ENCODE measurements at places on chromosomes 12 and 14.

GRCh38 chr12:24222968-24223367 is 273.5 kb upstream of the SOX5 start:
- no peak for DNase-seq

GRCh38 chr14:101379842-101380241 is 181.5 kb upstream of the DIO3 start:
- no peak for DNase-seq

DNA sequence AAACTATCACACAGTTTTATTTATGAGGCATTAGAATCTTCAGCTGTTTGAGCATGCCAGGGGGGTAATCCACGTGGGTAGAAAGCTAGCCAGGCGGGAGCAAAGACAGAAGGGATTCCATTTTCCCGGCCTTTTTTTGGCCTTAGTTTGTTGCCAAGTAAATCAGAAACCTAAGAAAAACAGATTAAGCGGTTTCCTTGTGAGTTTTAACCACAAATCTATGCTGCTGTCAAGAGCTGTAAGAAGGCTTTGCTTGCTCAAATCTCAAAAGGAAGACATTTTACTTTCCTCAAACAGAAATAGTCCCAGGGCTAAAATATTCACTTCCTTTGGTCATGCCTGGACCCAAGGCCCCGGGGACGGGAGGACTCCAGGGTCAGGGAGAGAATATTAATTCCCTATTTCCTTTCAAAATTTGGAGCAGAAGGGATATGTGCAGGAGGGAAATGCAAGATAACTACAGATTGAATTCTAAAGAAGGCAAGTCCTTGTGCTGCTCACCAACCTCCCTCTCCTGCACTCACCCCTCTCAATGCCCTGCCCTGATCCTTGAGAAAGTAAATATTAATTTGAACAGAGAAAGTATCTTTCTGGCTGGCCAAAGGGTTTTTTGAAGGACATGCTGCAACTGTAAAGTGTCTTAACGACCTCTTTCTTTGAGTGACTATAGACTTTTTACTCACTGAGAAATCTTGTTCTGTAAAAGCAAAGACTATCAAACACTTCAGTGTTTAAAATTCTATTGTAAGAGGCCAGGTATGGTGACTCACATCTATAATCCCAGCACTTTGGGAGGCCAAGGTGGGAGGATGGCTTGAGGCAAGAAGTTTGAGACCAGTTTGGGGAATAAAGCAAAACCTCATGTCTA is 75.7 kb downstream of the HSD17B6 start:
- no peak for DNase-seq

DNA sequence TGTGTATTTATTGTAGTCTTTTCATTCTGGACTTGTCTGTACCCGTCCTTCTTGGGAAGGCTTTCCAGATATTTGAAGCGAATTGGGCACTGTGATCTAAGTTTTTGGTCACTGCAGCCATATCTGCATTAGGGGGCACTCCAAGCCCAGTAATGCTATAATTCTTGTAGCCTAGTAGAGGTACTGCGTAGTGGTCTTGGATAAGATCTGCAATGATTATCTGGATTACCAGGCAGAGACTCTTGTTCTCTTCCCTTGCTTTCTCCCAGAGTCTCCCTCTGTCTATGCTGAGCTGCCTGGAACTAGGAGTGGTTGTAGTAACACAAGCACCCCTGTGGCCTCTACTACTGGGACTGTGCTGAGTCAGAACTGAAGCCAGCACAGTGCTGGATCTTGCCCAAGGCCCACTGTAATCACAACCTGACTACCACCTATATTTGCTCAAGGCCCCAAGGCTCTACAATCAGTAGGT is 30.0 kb downstream of the SLC38A2 start:
- peak; percentile 4 for DNase-seq

DNA sequence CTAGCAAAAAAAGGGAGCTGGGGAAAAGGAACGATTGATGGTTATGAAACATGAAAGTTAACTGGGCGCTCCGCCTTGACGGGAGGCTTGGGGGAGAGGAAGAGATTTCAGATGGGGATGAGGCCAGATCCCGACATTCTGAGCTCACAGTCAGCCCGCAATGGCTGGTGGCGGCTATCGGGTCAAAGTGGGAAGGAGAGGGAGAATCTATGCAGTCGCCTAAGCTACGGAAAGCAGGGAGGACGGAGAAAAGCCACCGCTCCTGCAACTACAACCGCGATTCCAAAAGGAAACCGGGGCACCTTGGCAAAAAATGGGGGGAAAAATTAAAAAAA is 502 bp downstream of the MPHOSPH9 start:
- no peak for DNase-seq

DNA sequence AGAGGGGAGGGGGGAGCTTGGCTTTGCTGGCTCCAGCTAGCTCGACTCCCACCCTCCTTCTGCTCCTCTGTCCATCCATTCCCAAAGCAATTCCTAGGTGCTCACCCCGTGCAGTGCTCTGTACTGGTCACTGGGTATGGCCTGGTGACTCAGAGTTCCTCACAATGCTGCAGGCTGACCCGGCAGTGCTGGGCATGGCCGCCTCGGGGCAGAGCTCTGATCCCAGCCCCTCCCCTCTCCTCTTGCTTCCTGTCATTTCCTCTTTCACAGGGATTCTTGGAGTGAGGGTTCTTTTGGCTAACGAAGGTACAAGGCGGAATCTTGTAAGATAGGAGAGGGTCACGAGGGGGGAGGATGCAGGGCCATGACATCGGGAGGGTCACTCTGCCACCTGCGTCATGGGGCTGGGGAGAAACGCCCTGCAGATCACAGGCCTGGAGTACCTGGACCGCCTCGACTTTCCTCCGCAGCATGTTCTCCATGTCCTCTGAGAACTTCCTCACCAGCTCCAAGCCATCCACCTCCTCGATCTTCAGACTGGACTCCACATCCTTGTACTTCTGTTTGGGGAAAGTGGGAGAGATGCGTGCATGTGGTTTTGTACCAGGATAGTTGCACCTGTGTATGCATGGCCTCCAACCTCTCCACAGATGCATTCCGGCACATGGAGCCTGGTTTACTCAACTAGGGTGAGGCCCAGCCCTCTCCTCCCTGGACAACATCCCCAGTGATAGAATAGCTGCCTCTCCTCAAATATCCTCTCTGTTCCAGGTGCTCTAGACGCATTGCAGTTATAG is 5.7 kb downstream of the CACNA2D4 start:
- DNase-seq: no peak

DNA sequence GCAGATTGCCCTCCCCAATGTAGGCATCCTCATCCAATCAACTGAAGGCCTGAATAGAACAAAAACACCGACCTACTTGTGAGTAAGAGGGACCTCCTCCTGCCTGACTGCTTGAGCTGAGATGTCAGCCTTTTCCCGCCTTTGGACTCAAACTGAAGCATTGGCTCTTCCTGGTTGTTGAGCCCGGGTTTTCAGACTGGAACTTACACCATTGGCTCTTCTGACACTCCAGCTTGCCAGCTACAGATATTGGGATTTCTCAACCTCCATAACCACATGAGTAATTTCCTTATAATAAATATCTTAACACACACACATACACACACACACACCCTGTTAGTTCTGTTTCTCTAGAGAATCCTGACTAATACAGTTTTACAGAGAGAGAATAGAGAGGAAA is 173.4 kb upstream of the NTF3 start:
- DNase-seq: no peak

GRCh38 chr12:47422611-47423010 is 283.2 kb downstream of the RPAP3 start:
- DNase-seq: no peak

- DNase-seq: no peak
These were observed 2.4 kb downstream of the SLC35F4 start for GRCh38 chr14:57863471-57863870.

GRCh38 chr14:79704041-79704807 is 507.1 kb downstream of the DIO2 start:
- DNase-seq: no peak

GRCh38 chr12:65022421-65022820 is 98.7 kb downstream of the WIF1 start:
- no peak for DNase-seq

DNA sequence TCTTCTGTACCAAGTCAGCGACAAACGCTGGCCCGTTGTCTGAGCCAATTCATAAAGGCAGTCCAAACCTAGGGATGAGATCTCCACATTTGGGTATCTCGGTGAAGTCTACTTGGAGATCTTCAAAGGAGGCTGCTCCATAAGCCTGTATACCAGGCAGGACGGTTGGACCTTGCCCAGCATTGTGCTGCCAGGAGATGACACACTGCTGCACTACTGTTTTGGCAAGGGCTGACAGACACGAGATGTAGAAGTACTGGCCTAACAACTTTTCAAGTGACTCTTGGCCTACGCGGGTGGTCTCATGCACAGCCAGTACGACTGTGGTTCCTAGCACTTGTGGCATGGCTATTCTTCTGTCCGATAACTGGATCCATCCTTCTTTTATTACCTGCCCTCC is 135.3 kb downstream of the SLC38A6 start:
- DNase-seq: no peak

GRCh38 chr12:123354600-123354999 is 10.0 kb downstream of the SBNO1 start:
- no peak for DNase-seq

DNA sequence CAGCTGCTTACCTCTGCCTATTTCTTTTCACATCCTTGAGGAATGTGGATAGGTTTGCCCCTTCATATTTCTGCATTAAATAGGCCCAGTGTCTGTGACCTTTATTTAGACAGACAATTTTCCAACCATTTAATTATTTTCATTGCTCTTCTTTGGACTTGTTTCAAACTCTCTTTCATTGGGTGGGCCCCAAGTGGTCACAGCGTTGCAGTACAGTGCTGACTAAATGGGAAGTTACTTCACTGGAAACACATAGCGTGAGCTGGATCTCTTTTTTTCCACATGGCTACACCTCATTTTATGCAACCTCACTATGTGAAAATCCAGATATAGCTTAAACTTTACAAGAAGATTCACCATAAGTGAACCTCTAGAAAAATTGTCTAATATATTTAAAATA is 438.9 kb downstream of the ADAMTS20 start:
- DNase-seq: no peak

GRCh38 chr12:95972832-95973456 is 23.2 kb downstream of the HAL start:
- no peak for DNase-seq

DNA sequence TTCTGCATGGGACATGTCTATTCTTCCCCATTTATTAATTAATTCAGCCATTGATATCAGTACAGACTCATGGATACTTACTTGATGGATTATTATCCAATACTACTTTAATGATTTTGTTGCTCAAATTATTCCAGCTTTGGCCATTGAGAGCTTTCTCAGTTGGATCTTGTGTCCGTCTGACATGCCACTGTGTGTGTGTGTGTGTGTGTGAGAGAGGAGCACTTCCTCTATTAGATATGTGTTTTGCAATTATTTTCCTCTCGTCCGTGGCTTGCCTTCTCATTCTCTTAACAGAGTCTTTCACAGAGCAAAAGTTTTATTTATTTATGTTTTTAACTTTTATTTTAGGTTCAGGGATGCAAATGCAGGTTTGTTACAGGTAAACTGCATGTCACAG is 194.2 kb downstream of the ADGRD1 start:
- no peak for DNase-seq

DNA sequence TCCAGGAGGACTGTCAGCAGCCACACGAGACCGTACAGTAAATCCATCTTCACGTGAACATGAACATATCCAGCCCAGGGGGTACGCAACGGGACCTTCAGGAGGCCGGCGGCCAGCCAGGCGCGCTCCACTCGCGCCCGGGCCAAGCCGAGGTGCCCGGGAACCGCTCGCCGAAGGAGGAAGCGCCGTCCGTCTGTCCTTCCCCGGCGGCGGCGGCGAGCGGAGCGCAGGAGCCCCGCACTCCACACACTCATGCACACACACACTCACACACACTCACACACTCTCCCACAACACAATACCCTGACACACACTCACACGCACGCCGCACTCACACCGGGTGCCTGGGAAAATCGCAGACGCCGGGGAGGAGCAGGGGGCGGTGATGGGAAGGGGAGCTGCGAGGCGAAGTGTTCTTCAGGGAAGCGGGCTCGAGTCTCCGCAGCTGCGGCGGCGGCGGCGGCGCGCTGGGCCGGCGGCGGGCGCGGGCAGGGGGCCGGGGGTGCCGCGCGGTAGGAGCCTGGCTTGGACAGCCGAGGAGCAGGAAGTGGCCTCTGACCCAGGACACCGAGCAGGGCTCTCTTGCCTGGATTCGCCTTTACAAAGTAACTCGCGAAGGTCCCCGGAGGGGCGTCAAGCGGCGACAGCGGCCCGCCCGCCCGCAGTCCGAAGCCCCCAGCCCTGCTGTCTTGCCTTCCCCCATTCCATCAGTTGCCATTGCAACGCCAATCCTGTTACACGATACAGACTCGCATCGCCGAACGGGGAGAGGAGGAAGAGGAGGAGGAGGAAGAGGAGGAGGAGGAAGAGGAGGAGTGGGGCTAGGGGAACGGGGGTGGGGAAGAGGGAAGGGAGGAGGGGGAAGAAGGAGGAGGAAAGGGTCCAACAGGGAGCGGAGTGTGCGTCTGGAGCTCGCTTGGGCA is 601 bp downstream of the MDGA2 start:
- no peak for DNase-seq

DNA sequence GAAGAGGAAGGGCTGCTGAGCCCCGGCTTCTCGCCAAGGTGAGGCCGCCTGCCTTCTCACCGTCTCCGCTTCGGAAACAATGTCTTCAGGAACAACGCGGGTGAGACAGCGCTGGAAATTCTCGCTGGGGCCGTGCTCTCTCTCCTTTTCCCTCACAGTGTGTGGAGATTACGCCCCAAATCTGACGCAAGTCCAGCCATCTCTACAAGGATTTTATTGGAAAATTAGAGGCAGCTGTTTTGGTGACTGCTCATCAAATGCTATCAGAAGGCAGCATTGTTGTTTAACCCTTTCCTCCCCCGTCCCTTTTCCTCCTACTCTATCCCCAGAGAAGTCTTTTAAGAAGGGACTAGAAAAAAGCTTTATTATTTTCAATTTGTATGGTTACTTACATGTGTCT is 53.5 kb downstream of the PIWIL1 start:
- no peak for DNase-seq

DNA sequence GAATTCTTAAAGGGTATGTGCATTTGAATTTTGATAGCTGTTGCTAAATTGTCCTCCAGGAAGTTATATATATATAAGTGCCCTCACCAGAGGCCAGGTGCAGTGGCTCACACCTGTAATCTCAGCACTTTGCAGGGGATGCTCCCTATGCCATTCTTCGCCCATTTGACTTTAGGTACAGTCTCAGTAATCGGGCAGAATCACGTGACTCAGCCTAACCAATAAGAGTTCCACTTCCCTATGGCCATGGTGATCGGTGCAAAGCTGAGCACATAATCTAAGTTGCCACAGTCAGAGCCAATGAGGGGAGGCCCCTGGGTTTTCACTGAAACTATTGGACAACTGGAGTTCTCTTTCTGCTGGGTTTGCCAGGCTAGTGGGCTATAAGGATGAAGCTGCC is 274.6 kb upstream of the TBX3 start:
- DNase-seq: no peak

GRCh38 chr12:49811136-49811535 is 17.1 kb downstream of the NCKAP5L start:
- no peak for DNase-seq

DNA sequence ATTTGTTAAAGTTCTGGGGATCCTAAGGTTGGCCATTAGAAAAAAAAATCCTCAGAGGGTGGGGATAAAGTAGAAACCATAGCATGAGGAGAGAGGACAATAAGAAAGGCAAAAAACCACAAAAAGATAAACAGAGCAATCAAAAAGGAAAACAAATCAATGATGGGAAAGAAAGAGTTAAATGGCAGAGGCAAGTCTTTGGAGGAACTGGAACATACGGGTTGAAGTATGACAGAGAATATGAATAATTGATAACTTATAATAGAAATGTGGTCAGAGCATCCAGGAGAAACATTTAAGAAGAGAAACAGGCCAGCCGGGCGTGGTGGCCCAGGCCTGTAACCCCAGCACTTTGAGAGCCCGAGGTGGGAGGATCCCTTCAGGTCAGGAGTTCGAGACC is 17.8 kb upstream of the SALL2 start:
- DNase-seq: no peak
